ENCODE measurements at places on chromosomes 16 and 17.

- no peak for DNase-seq
Observed at GRCh38 chr17:80665792-80666191, 121.2 kb downstream of the RPTOR start.

- no peak for DNase-seq
Observed at GRCh38 chr17:28041844-28042656, 427 bp upstream of the NLK start.

- DNase-seq, result peak; percentile 75
Observed at GRCh38 chr17:54900457-54901229, at the start of gene TOM1L1. Gene TOM1L1, plus strand, starts transcription at chr17:54900852. Its CDS starts 14 bp downstream, at chr17:54900866.

DNA sequence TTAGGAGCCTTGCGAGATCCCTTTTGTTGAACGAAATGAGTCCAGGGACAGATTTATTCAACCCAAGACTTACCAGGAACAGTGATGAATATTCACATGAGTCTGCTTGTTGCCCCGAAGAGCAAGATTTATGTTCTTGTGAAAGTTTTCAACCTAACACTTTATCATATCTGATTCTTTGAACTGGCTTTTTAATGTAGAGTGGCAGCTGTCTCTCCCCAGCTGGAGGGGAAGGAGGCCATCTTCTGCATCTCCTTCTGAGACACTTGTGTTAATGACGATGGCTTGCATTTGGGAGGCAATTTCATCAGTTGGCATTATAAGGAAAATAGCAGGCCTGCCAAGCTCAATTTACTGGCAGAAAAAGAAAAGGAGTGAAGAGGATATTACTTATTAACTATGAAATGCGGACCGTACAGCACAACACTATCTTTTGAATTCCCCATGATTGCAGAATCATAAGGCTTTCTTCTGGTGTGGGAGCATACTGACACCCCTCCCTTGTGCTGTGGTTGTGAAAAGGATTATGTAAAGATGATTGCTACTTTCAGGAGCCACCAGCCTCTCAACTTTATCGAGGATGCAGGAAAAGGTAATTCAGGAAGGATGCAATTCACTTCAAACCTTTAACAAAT is 35.7 kb downstream of the SMARCE1 start:
- no peak for DNase-seq

GRCh38 chr17:65696739-65697394 is 135.4 kb upstream of the AXIN2 start:
- no peak for DNase-seq

DNA sequence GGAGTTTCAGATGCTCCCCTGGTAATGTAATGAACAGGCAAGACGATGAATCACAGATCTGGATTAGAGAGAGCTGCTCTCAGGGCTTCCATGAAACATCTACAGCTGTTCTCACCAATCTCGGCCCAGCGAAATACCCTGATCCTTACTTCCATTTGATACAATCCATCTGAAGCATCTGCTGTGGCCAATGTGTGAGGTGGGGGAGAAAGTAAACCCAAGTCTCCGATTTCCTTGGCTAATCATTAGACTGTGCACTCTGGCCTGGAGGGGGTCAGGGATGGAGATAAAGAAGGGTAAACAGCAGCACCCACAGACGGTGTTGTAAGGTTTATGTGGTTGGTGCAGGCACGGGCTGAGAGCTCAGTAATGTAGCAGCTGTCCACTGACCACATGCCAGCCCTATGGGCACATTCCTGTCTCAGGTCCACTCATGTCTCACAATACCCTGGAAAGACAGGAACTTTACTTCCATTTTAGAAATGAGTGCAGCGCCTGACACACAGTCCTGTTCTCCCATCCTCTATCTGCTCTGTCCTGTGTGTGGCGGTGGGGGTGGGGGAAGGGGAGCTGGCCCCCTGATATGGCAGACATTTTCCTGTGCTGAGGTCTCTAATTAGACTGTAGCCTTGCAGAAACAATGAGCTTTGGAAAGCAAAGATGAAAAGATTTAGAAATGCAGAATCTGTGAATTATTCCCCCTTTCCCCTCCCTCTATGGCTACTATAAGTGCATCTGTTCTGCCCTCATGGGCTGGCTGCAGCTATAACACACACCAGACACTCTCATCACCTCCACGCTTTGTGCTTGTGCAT is 48.3 kb upstream of the ERN1 start:
- peak; percentile 49 for DNase-seq

- no peak for DNase-seq
Observed at GRCh38 chr16:49899991-49900695, 44.2 kb upstream of the ZNF423 start.

- no peak for DNase-seq
Observed at GRCh38 chr17:72115781-72116525, 4.9 kb upstream of the SOX9 start.

GRCh38 chr17:69062860-69063581 is 2.3 kb upstream of the ABCA9 start:
- DNase-seq, result no peak

- peak; percentile 75 for DNase-seq
Observed at GRCh38 chr17:50056217-50056960, 479 bp downstream of the ITGA3 start.

GRCh38 chr17:79374087-79374689 is 236.7 kb downstream of the RBFOX3 start:
- no peak for DNase-seq

- DNase-seq, result no peak
Observed at GRCh38 chr16:78102122-78102660, 2.7 kb downstream of the WWOX start.

GRCh38 chr17:19672009-19672750 is 23.6 kb downstream of the ALDH3A2 start:
- no peak for DNase-seq

DNA sequence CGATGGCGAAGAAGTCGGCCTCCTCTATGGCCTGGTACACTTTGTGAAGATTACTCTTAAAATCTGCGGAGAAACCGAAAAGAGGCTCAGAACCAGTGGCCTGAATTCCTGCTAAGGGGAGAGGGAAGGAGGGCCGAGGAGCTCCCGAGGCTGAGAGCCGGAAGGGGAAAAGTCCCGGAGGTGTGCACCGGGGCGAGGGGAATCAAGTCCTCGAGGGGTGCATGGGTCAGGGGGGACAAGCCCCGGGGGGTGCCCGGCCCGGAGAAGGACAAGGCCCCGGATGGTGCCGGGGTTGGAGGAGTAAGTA is 495 bp downstream of the PARN start:
- DNase-seq, result no peak

- DNase-seq, result peak; percentile 68
Observed at GRCh38 chr17:62968445-62968923, 2.4 kb downstream of the TANC2 start.

- peak; percentile 70 for DNase-seq
Observed at GRCh38 chr16:716200-716568, 1.3 kb downstream of the METRN start.

DNA sequence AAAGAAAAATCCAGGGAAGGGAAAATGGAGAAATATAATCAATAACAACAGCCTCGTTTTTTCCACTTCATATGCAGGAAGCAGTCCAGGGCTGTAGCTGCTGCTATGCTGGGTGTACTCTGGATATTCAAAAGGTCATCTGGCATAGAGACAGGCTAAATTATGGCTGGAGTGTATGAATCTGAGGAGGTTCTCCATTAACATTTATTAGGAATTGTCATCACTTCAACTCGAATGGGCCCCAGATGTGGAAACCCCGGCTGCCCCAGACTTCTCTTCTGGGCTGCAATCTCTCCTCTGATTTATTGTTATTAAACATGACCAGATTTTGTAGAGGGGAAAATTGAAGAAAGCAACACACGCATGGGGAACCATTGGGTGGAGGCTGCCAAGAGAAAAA is 33.5 kb upstream of the SKAP1 start:
- no peak for DNase-seq

DNA sequence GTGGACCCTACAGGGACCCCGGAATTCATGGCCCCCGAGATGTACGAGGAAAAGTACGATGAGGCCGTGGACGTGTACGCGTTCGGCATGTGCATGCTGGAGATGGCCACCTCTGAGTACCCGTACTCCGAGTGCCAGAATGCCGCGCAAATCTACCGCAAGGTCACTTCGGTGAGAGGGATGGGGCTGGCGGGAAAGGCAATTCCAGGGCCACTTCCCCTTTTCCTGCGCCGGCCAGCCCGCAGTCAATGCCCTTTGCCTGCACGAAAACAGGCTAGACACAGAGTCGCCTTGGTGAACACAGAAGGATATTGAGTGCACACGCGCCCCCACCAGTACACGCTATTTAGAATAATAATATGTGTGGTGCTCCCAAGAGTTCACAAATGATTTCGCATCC is 4.0 kb downstream of the WNK4 start:
- DNase-seq, result no peak

DNA sequence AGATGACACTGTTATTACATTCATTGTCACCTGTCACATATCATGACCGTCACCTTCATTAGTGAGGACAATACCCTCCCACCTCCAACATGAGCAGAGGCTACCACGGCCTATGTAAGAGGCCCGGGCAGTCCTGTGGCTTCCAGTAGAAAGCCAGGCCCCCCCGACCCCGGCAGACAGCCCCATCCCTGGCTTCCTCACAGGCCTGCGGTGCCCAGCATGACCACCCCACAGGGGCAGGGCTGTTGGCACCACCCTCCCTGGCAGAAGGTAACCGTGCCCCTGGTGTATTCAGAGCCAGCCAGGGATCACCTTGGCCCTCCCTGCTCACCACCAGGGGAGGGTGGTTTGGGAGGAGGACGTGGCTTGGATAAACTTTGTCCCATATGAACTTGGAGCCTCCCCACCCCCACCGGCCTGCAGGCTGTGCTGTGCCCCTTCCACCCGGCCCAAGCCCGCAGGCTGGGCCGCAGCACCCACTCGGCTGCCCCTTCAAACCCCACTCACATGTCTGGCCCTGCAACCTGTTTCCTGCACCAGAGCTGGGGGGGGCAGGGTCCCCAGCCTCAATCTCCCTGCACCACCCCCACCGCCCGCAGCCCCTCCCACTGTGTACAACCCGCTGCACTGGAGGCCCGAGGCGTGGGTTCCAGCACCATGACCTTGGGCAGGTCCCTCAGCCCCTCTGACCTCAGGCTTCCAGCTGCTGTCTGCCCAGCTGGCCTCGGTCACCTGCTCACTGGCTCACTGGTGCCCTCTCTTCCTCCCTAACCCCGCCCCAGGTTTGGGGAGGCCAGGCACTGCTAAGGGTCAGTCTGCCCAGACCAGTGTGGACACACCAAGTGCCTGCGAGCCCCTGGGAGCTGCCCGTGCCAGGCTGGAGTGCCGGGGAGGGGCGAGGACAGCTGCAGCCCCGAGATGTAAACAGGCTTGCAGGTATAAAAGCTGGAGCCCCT is 12.4 kb upstream of the AATK start:
- no peak for DNase-seq

DNA sequence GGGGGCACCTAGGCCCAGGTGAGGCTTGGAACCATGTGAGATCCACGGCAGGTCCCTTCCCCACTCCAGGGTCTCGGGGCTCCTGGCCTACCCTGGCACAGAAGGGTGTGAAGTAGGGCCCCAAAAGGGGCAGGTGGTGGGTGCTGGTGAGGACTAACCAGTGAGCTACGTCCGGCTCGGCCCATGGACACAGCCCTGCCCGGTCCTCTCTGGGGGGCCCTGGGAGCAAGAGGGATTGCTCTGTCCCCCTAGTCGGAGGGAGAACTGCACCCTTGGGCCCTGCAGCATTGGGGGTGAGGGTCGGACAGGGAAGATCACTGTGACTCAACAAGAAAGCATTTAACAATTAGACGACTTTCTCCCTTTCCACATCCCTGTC is 2.9 kb downstream of the ENPP7 start:
- no peak for DNase-seq

DNA sequence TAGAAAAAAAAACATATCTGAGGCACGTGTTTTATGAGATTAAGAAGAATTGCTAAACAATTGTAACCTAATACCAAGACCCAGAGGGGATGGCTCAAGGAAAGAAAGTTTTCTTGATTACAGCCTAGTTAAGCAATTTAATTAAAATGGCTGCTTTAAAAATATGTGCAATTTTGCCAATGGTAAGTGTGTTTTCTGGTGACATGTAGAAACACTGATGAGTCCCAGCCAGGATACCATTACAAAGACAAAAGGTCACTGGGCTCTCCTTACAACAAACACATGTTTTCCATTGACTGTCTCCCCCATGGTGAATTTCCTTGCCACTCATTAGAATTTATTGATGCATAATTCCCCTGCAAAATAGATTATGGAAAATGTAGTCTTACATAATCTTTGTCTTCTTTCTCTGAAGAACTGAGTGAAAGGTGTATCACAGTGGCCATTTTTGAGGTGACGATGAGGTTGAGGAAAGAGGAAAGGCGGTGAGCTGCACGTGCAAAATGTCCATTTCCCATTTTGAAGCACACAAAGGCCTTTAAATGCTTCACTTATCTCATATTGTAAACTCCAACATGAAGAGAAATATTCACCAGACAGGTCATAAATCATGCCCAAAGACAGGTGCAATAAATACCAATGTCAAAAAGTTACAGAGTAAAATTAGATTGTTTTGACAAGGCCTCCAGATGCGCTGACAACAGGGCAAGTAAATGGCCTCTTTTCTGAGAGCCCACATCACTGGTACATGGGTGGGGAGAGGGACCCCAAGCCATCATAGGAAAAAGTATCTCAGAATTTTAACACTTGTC is 696.9 kb downstream of the KCNJ2 start:
- DNase-seq, result no peak

DNA sequence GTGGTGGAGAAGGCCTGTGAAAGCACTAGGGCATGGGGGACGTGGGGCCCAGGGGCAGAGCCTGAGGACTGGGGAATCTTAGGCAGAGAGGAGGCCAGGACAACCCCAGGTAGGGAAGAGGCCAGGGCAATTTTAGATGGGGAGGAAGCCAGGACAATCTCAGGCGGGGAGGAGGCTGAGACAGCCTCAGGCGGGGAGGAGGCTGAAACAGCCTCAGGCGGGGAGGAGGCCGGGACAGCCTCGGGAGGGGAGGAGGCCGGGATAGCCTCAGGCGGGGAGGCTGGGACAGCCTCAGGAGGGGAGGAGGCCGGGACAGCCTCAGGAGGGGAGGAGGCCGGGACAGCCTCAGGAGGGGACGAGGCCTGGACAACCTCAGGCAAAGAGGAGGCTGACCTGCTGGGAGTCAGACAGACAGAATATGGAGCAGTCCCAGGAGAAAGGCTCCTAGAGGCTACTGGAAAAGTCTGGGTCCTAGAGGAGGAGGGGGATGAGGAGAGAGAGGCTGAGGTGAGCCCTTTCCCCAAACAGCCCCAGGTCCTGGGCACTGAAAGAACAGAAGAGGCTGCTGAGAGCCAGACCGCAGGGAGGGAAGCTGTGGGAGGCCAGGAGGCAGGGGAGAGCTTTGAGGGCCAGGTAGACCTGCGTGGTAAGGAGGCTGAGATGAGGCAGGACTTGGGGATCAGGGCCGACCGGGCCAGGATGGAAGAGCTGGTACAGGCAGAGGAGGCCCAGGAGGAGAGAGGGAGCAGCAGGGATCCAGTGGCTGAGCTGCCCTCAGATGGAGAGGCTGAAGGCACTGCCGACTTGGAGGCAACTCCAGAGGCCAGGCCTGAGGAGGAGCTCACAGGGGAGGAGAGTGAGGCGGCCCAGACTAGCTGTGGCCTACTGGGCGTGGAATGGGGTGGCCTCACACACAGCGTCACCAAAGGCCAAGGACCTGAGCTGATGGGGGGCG is 1.6 kb downstream of the APOBR start:
- no peak for DNase-seq

DNA sequence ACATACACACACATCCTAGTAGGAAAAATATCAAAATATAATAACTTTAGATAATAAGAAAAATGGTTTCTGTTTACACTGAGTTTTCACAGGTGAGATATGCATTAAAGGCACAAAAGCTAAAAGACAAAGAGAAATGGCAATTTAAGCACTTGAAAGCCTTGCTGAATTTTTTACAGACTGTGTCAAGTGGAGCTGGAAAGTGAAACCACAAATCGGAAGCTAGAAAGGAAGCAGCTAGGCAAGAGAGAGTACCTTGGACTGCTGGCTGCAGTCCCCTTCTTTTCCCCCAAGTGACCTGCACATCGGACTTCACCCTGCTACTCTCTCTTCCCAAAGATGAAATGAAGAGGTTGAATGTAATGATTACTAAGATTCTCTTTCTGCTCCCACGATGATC is 135.1 kb downstream of the CDH13 start:
- no peak for DNase-seq
